ENCODE measurements at places on chromosomes 5 and 9.

GRCh38 chr5:176866707-176867310, 32.3 kb downstream of the HK3 start:
- DNase-seq, result no peak

- no peak for DNase-seq
Observed at GRCh38 chr9:34898846-34899245, 59.2 kb upstream of the PHF24 start.

DNA sequence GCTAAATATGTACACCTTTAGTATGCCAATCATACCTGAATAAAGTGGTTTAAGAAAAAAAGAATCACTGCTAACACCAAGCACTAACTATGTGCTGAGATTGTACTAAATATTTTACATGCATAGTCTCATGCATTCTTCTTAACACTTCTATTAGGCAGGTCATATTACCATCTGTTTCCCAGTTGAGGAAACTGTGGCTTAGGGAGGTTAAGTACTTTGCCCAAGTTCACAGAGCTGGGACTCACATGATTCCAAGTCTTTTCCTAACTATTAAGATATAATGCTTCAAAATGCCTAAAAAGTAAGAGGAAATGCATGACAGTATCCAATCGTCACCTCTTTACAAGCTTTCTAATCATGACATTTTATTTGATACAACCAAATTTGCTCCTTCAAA, 69.2 kb upstream of the PLPP6 start:
- peak; percentile 24 for DNase-seq

DNA sequence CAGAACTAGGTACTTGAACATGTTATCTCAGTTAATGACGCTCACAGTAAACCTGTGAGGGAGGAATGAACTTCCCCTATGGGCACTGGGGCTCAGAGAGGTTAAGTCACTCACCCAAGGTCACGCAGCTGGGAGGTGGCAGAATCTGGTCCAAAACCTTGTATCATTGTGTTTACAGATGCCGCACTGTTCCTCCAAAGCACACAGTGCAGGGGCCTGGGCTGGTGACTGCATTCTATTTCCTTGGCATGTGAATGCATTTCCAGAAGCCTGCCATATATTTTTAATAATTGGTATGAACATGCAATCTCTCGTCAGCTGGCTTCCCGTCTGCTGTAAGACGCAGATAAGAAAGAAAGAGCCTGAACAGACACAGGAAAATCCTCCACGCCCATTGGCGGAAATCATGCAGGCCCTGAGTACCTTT, 77.0 kb upstream of the TBC1D2 start:
- DNase-seq, result no peak

DNA sequence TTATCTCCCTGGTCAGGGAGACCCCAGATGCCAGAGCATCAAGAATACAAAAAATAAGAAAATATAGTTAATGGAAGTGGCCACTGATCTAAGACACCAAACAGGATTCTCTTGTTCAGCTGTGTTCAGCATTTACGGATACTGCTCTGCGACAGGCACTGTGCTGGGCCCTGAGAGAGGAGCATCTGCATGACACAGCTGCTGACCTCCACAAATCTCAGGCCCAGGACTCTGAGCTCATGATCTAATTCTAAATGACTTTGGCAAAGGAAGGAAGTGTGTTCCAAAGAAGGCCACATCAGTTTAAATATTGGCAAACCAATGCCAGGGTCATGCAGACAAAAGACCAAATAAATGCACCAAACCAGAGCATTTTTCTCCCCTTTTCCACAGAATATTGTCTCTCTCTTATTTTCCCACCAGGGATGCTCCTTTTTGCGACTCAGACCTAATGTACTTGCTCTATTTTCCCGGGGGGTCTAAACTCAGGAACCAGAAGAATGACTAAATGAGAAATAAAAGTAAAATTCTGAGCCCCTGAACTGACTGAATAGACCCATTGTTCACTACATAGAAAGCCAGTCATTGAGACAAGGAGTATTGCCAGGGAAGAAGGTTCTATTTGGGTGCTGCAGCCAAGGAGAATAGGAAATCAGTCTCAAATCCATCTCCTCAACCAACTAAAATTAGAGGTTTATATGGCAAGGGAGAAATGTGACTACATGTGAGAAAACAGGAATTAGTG, 1.4 kb upstream of the AGGF1 start:
- no peak for DNase-seq

GRCh38 chr5:14025569-14026286, 81.2 kb upstream of the DNAH5 start:
- no peak for DNase-seq

GRCh38 chr9:131329241-131329641, 39.7 kb downstream of the PLPP7 start:
- DNase-seq, result no peak

DNA sequence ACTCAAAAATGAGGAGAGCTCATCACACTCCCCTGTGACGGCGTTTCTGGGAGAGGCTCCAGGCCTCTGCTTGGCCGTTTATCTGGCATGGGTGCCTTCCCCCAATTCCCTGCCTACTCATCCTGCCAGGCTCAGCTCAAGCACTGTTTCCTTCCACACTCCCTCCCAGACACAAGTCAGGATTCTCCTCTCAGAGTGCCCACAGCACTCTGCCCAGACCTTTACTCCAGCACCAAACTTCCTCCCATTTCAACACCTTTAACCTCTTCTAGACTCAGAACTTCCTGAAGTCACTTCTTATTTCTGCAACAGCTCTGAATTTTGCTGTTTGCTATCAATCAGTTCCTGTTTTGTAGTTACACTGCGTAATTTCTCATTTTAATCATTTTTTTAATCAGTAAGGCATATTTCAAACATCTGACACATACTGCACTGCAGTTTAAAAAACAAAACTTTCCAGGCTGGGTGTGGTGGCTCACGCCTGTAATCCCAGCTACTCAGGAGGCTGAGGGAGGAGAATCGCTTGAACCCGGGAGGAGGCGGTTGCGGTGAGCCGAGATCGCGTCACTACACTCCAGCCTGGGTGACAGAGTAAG, 16.0 kb downstream of the TRMO start:
- DNase-seq, result peak; percentile 55

DNA sequence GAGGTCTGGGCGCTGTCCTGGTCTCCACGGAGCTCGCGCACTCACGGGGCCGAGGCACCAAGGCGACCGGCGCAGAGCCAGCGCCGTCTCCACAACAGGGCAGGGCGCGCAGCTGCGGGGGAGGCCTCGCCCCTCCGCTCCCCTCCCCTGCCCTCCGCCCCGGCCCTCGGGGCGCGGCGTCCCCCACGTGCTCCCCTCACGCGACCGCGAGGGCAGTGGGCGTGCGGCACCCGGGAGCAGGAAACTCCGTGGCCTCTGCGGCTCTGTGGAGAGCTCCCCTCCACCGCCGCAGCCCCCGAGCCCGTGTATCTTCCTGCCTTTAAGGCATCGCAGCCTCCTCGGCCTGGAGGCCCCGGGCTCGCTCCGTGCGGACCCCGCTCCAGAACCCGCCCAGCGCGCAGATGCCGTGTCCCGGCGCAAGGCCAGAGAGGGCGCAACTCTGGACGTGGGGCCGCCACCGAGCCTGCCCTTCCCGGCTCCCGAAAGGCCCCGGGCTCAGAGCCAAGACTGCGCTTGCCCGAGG, 708 bp upstream of the TUBB4B start:
- DNase-seq, result peak; percentile 86

GRCh38 chr5:78763659-78764189, 115.2 kb upstream of the LHFPL2 start:
- no peak for DNase-seq

DNA sequence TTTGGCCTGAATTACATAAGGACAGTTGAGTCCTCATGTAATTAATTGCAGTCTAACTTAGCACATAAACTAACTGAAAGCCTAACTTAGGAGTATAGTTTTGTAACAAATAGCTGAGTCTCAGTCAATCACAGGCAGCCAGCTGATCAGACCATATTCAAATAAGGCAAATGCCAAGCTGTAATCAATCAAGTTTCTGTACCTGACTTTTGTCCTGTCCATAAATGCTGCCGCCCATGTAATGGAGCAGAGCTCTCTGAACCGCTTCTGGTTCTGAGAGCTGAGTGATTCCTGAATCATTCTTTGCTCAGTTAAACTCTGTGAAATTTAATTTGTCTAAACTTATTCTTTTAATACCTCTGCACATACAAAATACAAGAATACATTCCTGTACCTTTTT, 104.8 kb downstream of the TSSK1B start:
- no peak for DNase-seq

GRCh38 chr9:95407524-95407923, 90.0 kb upstream of the FANCC start:
- DNase-seq, result no peak

- peak; percentile 91 for DNase-seq
Observed at GRCh38 chr9:33374634-33375237, 27.6 kb downstream of the AQP7 start.

DNA sequence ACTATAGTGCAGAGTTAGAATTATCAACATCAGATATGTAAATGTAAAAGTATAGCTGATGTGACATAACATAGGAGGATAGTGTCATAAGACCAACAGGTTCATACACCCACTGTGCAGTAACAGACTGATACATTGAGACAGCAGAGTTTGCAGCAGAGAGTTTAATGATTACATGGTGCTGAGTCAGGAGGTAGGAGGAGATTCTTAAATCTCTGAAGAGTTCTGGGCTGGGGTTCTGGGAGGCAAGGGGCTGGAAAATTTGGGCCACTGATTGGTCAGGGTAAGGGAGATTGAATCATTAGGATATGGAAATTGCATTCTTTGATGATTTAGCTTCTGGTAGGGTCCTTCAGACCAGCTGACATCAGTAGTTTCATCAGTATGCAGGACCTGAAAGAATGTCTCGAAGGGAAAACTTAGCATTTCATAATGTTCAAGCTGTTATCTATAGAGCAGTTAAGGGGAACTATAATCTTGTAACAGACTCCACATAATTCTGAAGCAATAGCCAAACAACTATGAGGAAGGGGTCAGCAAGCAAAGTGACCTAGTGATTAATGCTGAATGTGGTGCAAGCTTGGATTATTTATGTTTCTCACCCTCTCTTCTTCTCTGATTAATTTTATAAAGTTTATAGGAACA, 35.6 kb downstream of the CCL28 start:
- DNase-seq, result no peak

- no peak for DNase-seq
Observed at GRCh38 chr5:6715271-6715670, 2.0 kb downstream of the TENT4A start.

DNA sequence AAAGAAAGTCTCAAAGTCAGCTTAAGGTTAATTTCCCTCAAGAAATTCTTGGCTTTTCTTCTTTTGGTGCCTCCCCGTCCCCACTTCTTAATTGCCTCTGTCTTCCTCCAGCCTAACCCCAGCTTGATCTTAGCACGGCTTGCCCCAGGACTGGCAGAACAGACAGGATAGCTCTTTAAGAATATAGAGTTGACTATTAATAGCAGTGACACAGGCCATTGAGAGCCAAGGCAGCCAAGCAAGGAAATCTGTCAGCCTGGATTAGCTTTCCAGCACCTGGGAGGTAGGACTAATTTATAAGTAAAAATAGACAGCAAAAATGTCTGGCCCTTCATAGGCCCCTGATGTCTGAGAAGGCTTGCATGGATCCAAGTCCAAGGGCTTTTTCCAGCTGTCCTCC, 384.6 kb upstream of the SLC30A5 start:
- no peak for DNase-seq

DNA sequence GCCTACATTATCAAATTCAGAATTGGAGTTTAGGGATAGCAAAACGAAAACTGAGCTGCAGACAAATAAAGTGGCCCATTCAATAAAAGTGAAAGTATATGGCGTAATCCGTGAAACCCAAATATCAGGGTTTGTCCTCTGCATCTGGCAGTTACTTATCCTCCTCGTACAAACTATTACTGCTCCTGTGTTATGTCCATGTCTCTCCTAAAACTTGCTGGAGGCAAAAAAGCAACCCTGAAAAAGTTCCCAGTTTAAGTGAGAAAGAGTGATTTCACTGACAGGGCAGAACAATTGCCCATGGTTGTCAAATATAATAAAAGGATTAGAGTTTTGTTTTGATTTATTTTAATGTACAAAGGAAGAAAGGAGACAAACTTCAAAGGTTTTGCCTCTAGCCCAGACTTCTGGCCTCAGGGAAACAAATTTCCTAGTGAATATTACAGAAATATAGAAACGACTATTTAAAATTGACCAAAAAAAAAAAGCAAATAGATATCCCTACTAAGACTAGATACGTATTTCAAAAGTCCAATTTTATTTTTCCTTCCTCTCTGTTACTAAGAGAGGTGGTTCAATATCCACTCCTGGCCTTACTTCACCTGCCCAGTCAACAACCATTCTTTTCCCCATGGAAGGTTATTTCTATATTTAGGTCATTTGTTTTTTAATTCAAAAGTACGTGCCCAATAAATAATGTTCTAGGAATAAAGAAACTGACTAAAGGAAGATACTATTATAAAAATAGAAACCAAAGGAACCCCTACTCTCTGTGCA, 50.0 kb downstream of the NFIB start:
- no peak for DNase-seq

DNA sequence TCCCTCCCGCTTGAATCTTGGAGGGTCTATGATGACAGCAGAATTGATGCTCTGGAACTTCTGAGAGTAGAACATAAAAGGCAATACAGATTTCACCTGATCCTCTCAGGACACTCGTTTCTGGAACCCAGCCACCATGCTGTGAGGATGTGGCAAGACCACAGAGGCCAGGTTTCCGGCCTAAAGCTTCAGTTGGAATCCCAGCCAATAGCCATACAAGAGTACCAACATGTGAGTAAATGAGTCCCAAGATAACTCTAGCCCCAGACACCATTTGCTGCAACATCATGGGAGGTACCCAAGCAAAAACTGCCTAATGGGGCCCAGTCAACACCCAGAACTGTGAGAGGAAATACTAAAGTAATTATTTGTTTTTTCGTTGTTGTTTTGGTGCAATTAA, 65.7 kb upstream of the MARCHF11 start:
- DNase-seq, result no peak

GRCh38 chr9:90956026-90956810, 154.6 kb downstream of the SYK start:
- DNase-seq, result peak; percentile 46

DNA sequence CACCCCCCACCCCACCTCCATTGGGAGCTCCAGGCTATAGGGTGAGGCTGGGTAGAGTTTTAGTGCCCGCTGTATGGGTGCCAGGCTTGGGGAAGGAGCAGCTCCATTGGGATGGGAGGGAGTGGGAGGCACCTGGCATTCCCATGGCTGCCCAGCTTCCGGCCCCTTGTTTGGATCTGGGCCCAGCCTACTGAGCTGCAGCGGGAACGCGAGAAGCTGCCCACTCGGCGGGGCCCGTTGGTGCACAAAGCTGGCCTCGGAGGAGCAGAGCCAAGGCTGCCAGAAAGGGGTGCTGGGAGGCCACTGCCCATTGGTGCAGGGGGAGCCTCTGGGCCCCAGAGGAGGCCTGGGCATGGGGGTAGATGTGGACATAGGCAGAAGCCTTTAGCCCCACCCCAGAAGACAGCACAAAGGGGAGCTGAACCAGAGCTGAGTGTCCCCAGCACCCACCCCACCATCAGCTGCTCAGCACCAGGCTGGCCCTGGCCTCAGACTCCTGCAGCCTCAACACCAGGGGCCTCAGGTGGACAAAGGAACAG, 4.4 kb downstream of the LCN9 start:
- no peak for DNase-seq

- no peak for DNase-seq
Observed at GRCh38 chr9:121818841-121819427, 167.5 kb downstream of the DAB2IP start.

- no peak for DNase-seq
Observed at GRCh38 chr9:131487001-131487400, 15.7 kb upstream of the POMT1 start.

All from GM03348 (cell line).